ENCODE measurements at places on chromosomes 11 and 22.

DNA sequence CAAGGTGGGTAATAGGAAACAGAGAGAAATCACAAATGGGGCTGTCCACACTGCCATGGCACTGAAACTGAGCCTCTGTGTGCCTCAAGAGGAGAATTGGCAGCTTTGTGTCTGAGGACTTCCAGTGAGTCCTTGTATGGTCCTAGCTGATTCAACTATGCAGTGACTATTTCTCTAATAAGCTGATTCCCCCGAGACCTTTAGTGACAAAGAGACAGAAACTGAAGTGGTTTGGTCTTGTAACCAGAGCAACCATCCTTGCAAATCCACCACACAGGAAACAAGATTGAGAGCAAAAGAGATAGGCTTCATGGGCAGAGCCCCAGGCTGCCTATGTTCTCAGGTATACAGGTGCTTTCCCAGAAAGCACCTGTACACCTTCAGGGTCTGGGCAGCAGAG, 1038.5 kb downstream of the NTM start:
- DNase-seq: no peak

GRCh38 chr11:110855191-110855590, 143.0 kb upstream of the ARHGAP20 start:
- no peak for DNase-seq

GRCh38 chr11:36361901-36362391, 65.9 kb downstream of the PRR5L start:
- no peak for DNase-seq

DNA sequence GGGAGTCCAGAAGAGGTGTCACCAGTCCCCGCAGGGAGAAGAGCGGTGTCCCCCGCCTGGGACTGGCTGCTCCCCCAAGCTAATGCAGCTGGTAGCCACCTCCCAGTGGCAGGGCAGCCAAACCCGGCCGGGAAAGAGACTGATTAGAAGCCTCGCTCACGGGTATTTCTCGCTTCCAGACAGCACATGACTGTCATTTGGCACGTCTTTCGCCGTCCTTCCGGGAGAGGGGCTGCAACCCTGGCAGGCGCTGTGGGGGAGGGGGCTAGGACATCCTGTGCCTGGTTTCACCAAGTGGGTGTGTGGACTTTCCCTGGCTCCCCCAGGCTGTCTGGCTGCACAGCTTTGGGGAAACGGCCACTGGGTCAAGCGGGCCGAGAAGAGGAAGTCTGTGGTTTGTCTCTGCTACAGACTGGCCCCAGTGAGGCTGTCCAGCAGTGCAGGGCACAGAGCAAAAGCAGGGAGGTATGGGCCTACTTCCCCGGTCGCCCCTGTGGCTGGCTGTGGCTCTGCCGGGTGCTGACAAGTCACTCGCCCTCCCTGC, 3.8 kb downstream of the CD81 start:
- no peak for DNase-seq

DNA sequence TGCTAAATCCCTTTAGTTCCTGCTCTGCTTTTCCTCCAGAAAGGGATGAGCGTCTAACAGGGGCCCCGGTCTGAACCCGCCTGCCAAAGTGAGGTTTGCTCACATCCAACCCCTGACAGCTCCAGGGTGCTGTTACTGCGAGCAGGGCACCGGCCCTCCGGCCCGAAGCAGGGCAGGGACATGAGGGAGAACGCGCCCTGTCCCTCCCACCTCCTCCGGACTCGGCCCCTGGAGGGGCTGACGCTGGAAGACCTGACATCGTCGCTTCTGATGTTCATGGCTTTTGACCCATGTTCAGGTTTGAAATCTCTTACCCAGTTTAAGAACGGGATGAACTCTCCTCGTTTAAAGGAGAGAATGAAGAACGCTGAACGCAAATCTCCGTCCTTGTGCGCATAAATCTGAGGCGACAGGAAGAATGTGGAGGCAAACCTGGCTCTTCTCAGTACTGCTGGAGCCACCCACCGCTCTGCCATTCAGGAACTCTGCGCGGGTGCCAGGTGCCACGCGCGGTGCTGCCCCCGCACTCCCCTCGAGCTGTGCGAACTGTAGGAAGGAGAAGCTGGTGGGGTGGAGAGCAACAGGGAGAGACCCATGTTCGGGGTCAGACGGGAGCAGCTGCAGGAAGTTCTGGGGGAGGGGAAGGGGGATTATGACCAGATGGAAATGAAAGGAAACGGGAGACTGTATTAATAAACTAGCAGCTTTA, 826 bp upstream of the EEF1G start:
- no peak for DNase-seq

GRCh38 chr11:110728476-110728875, 16.2 kb upstream of the ARHGAP20 start:
- DNase-seq: no peak

DNA sequence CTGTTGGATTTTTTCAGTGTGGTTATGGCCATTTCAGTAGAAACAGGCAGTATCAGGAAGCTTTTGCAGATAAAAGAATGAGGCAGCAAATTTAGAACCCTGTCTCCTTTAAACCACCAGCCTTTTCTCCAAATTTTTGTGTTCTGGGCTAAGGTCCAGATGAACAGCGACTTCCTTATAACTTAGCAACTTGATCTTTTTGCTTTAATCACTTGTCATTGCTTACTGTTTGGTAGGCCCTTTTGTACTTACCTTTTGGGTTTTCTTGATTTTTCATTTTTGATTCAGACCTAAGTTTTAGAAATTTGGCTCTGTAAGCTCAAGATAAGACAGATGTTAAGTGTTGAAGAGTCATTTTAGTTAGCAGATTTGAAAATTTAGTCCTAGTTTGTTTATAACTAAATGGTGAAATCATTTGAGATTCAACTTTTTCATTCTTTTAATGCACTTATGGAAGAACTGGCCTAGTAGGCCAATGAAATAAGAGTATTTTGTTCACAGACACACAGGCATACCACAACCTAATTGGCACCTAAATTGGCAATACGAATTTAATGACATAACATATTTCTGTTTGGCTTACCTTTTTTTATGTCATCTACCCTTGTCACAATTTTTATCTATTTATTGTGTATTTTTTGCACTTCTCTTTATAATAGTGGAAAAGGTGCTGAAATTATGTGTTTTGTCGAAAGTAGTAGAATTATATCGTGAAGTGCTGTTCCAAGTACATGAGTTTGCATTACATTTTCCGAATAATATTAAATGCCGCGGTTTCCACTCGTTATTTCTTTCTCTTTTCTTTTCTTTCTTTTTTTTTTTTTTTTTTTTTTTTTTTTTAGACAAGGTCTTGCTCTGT, 2.1 kb downstream of the RTN3 start:
- no peak for DNase-seq

GRCh38 chr11:29271616-29272015, 745.2 kb downstream of the KCNA4 start:
- DNase-seq: no peak

DNA sequence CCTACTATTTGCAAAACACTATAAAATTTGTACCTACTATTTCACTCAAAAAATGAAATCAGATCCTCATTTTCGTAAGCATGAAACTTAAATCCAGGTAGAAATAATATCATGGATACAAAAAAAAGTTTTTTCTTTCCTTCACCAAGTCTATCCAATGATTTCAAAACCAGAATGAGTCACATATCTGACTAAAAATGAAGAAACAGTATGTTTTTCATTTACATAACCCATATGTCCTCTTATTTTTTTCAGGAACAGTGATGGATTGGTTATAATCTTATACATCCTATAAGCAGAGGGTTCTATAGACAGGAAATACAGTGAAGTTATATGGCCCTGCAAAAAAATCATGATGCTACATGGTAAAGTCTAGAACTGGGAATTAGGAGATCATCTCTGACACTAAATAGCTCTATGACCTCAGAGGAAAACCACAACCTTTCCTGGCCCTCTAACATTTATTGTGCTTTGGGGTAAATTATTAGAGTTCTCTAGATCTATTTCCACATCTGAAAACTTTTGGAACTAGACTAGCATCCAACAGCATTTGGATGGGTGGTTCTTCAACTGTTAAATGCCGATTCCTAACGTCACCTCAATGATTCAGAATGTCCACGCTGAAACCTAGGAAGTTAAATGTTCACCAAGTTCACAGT, 10.9 kb downstream of the MTMR2 start:
- DNase-seq: no peak

DNA sequence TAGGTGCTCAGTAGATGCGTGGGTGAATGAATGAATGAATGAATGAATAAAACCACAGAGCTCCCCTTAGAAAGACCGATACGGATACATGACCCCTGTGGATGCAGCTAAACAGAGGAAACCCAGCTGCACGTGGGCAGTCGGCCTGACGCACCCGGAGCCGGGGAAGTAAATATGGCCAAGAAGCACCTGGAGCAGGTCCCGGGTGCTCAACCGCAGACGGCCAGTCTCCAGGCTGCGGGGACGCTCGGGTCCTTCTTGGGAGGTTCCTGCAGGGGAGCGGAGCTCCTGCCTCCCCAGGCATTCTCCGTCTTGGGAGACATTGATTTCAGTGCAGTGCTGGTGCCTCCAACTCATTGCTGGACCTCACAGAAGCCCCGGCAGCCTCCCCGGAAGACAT, 11.7 kb upstream of the TPCN2 start:
- DNase-seq: no peak

DNA sequence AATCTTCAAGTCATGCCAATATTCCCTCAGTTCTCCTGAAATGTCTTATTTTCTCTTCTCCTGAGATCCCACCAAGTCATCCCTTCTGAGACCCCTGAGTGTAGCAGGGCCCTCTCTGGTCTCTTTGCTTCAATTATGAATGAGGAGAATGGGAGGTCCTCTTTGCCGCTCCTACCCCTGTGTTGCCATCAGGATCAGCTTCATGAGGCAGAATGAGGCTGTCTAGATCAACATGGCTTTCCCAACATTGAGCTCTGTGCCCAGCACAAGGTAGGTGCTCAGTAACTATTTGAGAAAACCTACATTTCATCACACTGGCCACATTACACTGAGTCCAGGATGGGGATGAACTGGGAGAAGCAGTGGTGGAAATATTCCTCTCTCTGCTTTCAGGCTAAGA, 107.2 kb downstream of the ZNF280B start:
- no peak for DNase-seq

DNA sequence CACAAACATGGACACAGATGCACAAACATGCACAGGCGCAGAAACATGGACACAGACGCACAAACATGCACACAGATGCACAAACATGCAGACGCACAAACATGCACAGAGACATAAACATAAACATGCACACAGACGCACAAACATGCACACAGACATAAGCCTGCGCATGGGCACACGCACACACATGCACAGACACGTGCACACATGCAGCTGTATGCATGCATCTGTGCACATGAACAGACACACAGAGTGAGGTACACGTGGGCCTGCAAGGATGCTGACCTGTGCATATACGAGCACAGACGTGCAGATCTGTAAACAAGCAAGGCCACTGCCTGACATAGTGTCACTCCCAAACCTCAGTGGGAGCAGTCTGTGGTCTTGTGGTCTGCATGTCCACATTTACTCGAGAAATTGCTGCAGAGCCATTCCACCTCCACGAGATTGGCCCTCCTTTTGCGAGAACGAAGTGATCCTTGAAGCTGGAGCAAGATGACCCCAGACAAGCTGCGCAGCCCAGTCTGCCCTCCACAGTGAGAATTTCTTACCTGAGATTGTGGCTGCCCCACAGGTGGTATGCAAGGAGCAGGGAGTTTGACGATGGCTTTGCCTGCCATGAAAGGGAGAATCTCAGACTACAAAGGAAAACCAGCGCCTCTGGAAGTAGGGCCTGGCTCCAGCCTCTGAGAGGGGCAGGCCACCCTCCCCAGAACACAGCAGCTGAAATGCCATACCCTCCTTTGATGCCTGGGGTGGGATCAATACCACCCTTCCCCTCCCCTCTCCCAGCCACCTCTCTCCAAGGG, 299.9 kb downstream of the BRD1 start:
- no peak for DNase-seq

DNA sequence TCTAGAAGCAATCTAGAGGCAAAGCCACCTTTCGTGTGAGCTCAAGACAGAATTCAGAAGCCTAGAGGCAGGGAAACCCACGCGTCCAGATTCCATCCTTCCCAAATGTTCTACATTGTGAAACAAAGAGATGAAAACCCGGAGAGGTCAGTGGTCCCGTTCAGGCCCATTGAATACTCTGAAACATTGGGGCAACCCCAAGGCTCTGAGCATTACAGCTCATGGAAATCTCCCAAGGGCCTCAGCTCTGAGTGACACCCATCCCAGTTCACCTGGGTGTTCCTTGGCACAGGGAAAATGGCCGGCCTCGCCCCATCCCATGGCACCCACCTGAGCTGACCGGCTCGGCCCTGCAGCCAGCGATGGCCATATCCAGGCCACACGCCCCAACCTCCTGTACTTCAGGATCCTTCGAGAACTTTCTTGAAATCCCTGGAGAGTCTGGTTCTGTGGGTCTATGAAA, 128.6 kb upstream of the FGF3 start:
- DNase-seq: no peak

GRCh38 chr11:92384802-92385201, 160.2 kb downstream of the FAT3 start:
- DNase-seq: no peak

DNA sequence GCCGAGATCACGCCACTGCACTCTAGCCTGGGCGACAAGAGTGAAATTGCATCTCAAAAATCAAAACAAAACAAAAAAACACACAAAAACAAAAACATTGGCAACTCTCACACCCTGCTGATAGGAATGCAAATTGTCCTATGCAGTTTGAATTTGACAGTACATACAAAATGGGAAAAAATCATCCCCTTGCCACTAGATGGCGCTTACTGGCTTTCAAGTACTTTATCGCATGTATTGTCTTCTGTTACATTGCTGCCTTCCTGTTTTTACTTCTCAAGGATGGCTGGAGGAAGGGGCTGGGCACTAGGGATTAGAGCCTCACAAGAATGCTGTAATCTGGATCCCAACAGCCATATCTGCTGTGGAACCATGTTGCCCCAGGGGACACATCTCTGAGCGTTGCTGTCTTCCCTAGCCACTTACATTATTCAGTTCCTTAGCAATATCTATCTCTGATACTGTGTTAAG, 59.4 kb upstream of the A4GALT start:
- no peak for DNase-seq

- no peak for DNase-seq
These were observed 154.6 kb upstream of the TRPC6 start for GRCh38 chr11:101738452-101738851.

DNA sequence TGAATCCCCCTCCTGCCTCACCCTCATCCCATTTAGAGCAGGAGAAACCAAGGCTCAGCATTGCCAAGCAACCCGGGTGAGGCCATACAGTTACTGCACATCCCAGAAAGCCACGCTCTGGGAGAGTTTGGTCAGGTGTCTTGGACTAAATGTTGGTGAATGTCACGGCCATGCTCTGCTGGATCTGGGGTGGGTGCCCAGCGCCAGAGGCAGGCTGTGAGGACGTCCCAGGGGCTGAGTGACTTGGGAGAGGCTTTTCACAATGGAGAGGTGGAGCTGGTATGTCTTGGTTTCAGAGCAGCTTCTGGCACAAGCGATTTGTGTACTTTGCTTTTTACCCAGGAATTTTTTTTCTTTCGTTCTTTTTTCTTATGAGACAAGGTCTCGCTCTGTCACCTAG, 6.6 kb downstream of the SERHL2 start:
- DNase-seq: no peak

GRCh38 chr11:64297699-64298358, 2.3 kb upstream of the CATSPERZ start:
- no peak for DNase-seq
